ENCODE measurements at places on chromosomes 7 and 10.

GRCh38 chr10:51615764-51616298 is 83.6 kb downstream of the CSTF2T start:
- no peak for DNase-seq

- no peak for DNase-seq
These were observed 74.0 kb downstream of the ARID5B start for GRCh38 chr10:61975391-61975932.

- no peak for DNase-seq
These were observed 8.4 kb downstream of the PLCE1 start for GRCh38 chr10:94002156-94002555.

DNA sequence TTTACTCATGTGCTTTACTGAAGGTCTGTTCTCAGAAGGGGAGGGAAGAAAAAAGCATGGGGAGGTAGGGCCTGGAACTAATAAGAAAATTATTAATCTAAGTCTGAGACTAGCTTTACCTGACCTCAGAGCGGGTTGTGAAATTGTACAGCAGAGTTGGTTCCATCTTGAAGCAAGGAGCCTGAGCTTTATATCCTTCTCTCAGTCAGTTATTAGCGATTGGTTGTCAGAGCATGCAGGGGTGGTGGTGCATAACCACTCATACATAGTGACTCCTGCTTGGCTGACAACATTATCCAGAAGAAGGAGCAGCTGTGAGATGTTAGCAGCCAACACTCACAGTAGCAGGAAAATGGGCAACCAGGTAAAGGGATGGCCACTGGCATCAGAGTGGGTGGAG is 976.3 kb upstream of the LRRTM3 start:
- DNase-seq, result no peak

GRCh38 chr7:100489824-100490223 is 6.1 kb downstream of the NYAP1 start:
- peak; percentile 91 for DNase-seq

DNA sequence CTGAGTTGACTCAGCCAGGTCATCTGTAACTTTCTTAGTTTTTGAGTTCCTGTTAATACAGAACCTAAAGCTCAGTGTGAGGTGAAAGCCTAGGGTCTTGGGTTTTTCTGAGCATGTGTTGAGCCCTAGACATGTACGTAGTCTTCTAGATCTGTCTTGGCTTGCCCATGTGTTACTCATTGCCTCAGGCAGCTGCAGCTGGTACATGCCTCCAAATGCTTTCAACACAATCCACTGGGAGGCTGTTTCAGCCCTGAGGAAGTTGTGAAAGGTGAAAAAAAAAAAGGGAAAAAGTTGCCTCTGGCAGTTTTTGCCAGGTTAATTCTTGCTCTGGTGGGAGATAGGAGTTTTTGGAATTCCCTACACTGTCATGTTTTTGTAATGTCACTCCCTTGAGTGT is 134.6 kb downstream of the RNF216 start:
- DNase-seq, result no peak

GRCh38 chr7:117975476-117975875 is 102.2 kb upstream of the CTTNBP2 start:
- no peak for DNase-seq

GRCh38 chr10:55374060-55374459 is 573.0 kb upstream of the PCDH15 start:
- no peak for DNase-seq

Data from right renal cortex interstitium (tissue), 3 donors.